ENCODE measurements at places on chromosomes 7 and 10.

- DNase-seq: peak; percentile 23
These were observed 124.9 kb downstream of the ELFN1 start for GRCh38 chr7:1794888-1795542.

DNA sequence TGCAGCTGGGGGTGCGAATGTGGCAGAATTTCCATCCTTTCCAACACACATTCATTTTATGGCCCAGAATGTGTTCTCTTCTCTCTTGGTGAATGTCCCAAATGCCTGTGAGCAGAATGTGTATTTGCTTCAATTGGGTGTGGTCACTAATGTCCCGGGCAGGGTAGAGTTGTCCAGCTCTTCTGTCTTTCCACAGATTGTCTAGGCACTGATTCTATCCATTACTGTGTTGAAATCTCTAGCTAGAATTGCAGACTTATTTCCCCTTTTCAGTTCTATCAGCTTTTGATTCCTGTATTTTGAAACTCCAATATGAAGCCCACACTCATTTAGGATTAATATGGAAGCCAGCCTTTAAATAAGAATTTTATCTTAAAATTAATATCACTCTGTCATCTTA lies 14.0 kb upstream of the AKR1E2 start:
- no peak for DNase-seq

DNA sequence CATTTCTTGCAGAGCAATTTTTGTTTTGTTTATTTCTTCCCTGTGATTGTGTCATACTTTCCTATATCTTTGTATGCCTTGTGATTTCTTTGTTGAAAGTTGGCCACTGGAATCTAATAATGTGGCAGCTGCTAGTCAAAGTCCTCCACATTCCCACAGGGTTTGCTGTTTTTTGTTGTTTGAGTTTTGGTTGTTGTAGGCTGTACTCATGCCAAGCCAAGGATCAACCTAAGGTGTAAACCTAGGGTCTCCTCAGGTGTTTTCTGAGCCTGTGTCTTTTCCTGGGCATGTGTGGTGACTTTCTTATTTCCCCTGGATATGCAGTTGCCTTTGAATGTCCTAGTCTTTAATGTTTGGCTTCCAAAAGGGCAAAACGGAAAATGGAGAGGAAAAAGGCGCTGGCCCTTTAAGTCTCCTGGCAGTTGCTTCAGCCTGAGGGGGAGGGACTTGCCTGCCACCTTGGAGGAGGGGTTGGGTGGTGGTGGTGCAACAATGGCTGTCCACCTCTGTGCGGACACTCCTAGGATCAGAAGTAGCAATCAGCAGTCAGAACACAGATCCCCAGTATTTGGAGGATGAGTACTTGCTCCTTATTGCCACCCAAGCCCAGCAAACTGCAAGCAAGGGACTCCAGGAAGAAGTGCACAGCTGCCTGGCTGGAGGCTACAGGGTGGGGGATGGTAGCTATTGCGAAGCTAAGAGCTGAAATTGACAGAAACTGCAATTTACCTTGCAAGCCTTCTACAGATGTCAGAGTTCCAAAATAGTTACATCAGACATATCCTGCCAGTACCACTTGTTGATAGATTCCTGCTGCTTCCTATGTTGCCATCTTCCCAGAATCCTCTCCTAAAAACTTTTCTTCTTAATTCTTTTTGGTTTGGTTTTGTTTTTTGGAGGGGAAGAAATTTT lies 5.6 kb upstream of the ZNF518A start:
- DNase-seq: peak; percentile 35

- peak; percentile 50 for DNase-seq
These were observed 89.2 kb downstream of the DLG5 start for GRCh38 chr10:77837248-77837924.

- DNase-seq: no peak
These were observed 58.6 kb downstream of the CHN2 start for GRCh38 chr7:29253225-29253624.

DNA sequence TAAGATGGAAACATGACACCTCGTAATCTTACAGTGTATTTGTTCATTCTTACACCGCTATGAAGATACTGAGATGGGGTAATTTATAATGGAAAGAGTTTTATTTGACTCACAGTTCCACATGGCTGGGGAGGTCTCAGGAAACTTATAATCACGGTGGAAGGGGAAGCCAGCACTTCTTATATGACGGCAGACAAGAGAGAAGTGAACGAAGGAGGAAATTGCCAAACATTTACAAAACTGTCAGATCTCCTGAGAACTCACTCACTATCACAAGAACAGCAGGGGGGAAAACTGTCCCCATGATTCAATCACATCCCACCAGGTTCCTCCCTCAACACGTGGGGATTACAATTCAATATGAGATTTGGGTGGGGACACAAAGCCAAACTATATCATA lies 282.3 kb downstream of the HGF start:
- no peak for DNase-seq

- DNase-seq: no peak
These were observed 289.4 kb upstream of the SP8 start for GRCh38 chr7:21076054-21076453.

Measured in fibroblast of skin of scalp (primary cell).